Activated CD8-positive, alpha-beta memory T cell treated with anti-CD3 and anti-CD28 coated beads, Interleukin-2, amount 10 ng/mL, durations not matched to agents 7 days and 5 days (primary cell): ENCODE measurements at places on chromosomes 12 and 14.

GRCh38 chr12:77163074-77164038 is 98.0 kb upstream of the E2F7 start:
- no peak for DNase-seq

GRCh38 chr12:59268295-59268809 is 327.5 kb upstream of the SLC16A7 start:
- no peak for DNase-seq

- DNase-seq, result no peak
Observed at GRCh38 chr12:128843538-128843937, 9.7 kb upstream of the GLT1D1 start.

- DNase-seq, result no peak
Observed at GRCh38 chr12:106889950-106890626, 65.6 kb upstream of the TMEM263 start.

- no peak for DNase-seq
Observed at GRCh38 chr12:115232455-115233156, 548.6 kb upstream of the TBX3 start.

DNA sequence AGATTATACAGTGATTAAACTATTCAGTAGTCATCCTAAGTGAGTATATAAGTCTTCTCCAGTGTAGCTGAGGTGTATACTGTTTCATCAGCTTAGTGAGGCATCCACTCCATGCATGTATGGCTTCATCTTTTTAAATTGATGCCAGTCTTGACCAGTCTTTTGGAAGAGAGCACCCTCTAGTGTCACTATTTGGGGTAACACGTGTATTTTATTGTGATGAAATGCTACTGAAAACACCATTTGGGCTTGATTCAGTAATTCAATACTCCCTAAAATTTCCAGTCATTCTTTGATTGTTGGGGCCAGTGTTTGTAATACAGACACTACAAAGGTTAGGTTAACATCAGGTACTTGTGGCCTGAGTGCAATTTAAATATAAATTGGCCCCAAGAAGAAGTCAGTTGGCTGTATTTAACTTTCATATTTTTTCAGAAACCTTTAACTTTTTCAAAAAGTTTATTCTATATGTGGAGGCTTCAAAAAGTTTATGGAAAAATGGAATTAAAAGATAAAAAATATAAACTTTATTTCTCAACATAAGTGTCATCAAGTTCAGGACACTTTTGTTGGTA is 35.3 kb downstream of the MIPOL1 start:
- DNase-seq, result no peak

DNA sequence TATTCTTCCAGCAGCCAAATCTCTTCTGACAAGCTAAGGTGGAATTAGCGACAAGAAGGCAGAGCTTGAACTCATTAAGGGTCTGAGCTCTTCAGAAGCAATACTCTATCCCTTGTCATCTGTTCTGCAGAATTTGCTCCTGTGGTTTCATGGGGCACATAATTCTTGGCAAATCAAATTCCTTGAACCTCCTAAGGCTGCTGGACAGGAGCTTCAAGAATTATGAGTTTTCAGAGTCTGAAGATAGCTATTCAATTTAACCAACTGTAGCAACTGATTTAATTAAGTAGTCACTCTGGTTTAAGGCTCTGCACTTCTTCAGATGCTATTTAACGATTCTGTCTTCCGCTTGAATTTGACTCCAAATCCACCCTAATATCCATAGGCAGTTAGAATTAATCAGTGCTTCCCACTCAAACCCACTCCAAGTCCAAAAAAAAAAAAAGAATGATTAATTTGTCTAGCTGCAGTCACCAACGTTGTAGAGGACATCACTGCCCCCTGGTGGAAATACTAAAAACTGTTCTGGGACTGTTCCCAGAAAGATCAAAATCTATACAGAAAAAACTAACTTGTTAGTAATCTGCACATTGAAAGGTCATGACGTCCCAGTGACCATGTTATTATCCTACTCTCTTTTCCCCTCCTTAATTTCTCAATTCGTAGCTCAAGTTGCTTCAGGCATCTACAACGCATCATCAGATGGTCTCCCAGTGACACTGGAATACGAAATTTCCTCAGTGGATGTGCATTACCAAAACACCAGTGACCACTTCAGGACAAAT is 169.9 kb downstream of the KIF21A start:
- DNase-seq, result no peak

- DNase-seq, result no peak
Observed at GRCh38 chr14:74244115-74244514, 4.9 kb downstream of the VSX2 start.

GRCh38 chr12:31618228-31619025 is 27.5 kb upstream of the DENND5B start:
- DNase-seq, result no peak

DNA sequence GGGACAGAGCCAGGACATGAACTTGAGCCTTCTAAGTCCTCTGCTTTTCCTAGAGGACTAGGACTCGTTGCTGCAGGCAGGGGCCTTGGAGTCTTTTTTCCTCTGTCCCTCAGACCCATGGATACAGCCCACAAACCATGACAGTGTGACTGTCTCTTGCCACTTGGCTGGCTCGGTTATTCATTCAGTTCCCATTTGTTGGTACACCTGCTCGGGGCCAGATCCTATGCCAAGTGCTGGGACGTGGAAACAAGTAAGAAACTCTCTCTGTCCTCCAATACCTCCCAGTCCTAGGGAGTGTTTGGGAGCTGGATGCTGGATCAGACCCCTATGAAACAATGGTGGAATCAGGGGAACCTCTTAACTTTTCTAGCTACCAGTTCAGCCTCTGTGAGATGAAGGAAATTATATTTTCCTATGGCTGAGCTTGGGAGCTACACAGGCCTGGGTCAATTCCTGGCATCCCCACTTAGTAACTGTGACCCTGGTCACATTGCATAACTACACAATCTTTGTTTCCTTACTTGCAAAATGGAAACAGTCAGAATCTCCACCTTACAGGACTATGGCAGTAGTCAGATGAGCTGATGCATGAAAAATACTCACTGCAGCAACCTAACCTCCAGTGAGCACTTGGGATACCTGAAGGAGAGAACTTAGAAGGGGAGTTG is 106.3 kb upstream of the VRK1 start:
- no peak for DNase-seq

DNA sequence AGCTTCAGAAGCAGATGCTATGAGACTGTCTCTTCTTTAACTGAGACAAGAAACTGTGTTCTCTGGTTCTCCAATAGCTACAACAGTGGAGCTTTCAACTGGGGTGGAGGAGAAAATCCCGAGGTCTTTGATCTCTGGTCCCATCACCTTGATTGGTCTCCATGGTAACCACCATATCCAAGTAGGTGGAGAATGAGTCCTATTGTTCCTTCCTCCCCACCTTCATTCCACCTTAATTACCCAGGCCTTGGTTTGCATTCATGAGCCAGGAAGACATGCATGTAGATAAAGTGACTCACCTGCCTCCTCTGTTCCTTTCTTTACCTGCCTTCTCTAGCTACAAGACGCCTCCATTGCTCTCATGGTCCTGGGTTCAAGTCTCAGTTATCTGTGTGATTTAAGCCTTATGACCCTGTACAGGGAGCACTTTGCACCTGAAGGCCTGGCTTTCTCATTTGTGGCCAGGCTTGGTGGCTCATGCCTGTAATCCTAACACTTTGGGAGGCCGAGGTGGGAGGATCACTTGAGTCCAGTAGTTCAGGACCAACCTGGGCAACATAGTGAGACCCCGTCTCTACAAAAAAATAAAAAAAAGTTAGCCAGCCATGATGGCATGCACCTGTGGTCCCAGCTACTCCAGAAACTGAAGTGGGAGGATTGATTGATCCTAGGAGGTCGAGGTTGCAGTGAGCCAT is 157.7 kb upstream of the TBX3 start:
- no peak for DNase-seq

DNA sequence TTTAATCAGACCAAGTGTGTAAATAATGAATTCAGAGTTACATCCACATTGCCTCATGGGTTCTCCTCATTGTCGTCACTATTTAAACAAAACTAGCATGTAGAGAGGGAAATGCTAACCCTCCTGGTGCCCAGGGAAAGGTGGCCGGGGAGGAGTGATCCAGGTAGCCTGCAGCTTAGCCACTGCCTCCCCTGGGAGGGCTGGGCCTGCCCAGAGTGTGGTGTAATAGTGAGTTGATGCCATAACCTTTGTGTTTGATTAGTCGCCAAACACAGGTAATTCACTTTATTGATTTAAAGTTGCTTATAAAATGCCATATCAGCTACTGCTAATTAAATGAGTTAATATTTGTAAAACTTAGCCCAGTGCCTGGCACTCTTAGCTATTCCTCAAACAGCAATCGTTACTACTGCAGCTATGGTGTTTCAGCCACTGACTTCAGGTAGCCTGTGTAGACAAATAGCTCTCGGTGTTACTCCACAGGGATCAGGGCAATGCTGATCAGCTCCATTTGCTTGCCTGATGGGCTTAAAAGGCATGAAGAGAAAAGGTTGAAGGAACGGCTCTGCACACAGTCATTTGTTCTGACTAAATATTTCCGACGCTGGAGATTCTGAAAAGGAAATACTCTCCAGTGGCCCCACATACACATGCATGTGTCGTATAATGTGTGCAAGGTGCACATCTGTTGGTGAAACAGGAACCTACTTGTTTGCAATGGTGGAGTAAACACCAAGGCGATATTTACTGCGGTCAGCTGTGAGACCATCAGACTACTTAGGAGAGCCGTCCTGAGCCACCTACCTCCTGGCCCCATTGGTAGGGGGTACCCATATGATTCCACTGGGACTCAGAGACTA is 45.7 kb upstream of the PRMT8 start:
- no peak for DNase-seq

DNA sequence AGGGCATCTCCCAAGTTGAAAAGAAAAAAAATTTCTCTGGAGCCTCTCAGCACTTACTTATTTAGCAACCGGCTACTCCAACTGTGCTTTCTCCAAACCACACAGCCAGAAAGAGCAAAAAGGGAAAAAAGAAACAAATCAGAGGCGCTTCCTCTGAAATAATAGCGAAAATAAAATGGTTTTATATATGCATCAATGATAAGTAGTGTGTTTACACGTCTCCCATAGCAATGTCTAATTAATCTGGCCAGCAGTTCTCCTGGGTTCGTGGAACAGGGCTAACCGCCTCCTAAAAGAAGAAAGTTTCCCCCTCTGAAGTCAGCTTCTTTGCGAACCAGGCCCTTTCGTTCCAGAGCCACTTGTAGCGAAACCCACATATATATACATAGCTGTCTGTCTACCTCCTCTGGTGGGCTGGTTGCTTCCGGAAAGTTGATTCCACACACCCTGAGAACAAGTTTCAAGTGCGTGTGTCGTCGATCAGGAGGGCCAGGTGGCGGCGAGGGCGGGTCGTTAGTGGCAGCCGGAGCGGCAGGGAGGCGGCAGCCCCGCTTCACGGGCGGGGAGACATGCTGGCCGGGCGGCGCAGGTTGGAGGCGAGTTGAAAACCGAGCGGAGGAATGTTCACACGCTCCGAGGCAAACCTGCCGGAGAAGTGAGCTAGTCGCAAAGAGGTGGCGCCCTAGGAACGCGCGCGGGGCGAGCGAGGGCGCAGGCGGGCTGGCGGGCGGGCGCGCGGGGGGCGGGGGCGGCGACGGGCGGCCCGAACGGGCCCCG is 2.7 kb downstream of the PTHLH start:
- peak; percentile 63 for DNase-seq

- no peak for DNase-seq
Observed at GRCh38 chr12:27199638-27200300, 44.3 kb upstream of the STK38L start.

GRCh38 chr12:57091638-57092528 is 3.0 kb downstream of the NAB2 start:
- DNase-seq, result no peak

GRCh38 chr12:3106579-3106978 is 29.4 kb downstream of the TSPAN9 start:
- no peak for DNase-seq

- DNase-seq, result peak; percentile 87
Observed at GRCh38 chr14:55103005-55103640, 25.9 kb upstream of the LGALS3 start.

DNA sequence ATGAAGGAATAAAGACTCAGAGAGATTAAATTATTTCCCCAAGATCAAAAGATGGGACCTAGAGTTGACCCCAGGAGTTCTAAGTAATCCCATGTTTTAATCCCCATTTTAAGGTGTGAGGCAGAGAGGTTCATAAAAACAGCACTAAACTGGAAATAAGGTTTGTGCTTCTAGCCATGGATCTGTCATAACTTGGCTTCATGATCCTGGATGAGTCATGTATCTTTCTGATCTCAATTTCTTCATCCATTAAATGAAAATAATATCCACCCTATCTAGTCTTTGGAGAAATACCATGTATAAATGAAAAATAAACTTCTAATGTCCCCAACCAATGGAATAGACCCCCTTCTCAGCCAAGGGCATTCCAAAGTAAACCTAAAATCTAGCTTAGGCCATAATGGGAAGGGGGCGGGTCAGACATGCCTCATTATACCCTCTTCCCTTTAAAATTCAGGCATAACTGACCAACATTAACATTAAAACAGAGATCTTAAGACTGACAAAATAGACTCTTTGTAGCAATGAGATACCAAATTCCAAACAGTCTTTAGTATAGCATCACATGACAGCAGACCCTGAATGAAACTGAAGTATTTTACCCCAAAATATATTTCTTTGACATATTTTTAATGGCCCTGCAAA is 47.8 kb downstream of the SLC41A2 start:
- no peak for DNase-seq

GRCh38 chr12:123998344-123998990 is 25.5 kb downstream of the ZNF664 start:
- peak; percentile 8 for DNase-seq

GRCh38 chr14:31228533-31228932 is 20.9 kb upstream of the HECTD1 start:
- DNase-seq, result no peak

DNA sequence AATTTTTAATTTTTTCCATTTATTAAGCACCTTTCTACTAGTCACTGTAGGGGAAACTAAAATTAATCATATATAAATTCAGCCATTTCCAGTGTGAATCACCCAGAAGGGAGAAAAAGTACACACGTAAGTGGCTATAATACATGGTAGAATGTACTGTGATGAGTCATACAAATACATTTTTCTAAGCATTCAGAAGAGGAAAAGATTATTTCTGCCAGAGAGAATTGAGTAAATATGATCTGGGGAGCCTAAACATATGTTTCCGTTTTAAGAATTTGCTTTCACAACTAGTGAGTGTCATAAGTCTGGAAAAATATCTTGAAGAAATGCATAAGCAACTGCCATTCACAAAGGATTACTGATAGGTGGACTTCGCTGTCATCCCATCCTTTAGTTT is 102.8 kb downstream of the TGFB3 start:
- no peak for DNase-seq

DNA sequence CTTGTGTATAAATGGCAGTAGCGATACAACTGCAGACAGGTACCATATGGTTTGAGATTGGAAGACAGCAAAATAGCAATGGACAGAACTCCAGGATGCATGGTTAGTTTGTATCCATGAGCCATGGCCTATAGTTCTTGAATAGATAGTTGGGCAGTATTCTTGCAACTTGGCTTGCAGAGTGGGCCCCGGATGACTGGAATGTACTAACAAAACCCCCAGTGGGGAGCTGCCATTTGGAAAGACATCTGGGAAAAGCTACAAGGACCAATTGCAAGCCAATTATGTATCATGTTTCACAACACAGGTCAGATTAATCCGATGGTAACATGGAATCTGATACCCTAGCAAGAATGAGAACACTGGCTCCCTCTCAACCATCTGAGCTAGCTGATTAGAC is 279.6 kb downstream of the RERGL start:
- no peak for DNase-seq
